M059J (cell line): ENCODE measurements at places on chromosomes 6 and 20. TPM values are rescaled to one million over a fixed set of nuclear protein-coding genes. Genes with fewer than 3 reads are reported as not detected.
A peak's percentile ranks its signal among the peaks of the same experiment; 100 is the strongest.

DNA sequence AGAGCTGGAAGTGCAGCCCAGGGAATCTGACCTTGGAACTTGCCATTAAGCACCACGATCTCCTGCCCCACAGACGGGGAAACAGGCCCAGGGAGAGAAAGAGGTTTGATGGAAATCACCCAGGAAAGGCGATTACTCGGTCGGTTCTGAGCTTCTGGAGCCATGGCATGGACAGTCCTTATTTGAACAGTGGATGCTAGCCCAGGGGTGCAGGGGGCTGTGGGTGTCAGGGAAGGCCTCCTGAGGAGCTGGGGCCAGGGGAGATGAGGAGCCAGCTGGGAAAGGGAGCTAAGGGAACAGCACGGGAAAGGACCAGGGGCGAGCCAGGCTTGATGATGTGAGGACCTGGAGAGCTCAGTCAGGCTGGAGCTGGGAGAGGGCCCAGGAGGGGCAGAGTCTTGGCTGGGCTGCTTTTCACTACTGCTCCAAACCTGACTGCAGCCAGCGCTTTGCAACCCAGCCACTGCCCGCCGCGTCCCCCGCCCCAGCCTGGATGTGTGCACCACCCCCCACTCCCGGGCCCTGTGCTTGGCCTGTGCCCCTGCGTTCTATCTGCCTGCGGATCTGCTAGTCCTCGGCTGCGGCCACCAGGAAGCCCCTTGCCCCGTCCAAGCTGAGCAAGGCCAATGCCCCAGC lies 17.8 kb downstream of the SUN5 start:
- DNase-seq, result no peak

DNA sequence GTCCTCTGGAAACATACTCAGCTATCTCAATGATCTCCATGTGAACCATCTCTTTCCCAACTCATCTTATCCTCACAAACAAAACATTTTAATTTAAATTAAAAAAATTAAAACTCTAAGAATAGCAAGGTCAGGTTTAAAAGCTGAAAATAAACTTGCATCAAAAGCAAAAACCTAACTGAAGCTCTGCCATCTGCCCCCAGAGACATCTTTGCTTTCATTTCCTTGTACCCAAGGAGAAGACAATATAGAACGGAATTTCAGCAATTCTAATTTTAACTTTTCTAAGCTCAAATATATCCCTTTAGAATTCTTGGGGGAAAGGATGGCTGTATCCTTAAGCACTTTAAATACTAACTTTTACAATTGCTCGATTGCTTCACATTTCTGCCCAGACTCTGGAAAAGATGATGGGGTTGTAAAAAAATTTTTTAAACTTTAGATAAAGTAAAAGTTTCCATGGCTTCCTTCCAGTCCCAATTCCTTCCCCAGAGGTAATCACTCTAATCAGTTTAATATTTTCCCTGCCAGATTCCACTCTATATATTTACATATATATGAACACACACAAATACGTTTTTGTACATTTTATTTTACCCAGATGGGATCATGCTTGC lies 69.2 kb upstream of the SMIM29 start:
- no peak for DNase-seq

The ANKEF1 gene
- total RNA-seq, result 4.5 and 6.3 TPM in 2 replicates

DNA sequence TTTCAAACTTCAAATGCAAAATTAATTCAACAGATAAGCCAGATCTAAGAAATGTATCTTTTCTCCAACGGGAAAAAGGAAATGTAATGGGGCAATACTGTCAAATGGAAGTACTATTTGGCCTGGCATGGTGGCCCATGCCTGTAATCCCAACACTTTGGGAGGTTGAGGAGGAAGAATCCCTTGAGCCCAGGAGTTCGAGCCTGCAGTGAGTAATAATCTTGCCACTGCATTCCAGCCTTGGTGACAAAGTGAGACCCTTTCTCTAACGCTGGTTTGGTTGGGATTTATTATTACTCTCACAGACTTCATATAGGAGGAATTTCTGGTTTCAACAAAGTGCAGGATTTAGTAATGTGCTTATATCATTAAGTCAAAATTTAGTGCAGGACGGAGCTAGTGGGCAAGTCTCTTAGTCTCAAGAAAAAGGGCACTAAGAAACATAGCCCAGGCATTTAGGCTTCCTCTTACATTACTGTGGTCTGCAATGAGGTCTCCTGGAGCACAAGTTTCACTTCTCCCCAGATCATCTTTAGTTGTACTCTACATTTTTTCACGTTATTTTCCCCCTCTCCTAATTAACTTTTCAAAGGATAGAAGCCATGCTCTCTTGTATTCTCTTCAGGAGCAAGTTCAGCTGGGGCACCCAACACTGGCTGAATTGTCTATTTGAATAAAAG lies 23.1 kb downstream of the TRIM27 start:
- DNase-seq, result no peak

The MAP3K5 gene
- total RNA-seq, result 9.0 and 14.0 TPM in 2 replicates

The DOK5 gene
- total RNA-seq, result not detected in 2 replicates

DNA sequence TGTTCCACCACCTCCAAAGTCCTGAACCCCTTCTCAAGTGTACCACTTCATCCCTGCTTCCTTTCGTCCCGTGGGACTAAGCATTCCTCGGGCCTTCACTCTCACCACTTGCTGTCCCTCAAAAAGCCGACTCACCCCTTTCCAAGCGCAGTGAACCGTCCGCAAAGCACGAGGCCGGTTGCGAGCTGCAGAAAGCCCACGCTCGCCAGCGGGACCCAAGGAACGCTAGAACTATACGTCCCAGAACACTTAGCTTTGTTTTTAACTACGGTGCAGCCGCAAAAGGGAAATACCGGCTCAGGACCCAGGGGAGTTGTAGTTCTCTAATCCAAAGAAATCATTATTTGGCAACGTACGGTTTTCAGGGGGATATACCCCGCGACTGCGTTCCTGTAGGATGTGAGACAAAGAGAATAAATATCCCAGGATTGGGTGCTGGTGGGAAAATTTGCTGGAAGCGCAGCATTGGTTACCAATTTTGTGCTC lies 416 bp upstream of the POLR1H start:
- peak; percentile 59 for DNase-seq

DNA sequence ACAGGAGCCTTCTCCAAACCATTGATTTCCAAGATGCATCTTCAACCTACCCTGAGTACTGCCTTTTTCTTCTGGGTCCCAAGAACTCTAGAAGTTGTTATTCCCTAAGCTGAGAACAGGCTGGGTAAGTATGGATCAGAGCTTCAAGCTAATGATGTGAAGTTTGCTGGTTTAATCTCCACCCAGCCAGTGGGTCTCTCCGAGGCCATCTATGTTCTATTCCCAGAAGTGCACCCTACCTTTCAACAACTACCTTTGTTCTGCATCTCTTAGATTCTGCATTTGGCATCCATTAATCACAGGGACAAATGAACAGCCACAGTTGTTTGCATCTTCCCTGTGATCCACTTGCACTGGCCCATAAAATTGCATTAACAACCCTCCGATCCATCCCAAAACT lies 246.2 kb downstream of the HIVEP2 start:
- DNase-seq, result no peak

- DNase-seq, result no peak
Observed at GRCh38 chr6:355373-356208, 36.0 kb upstream of the IRF4 start.

- DNase-seq, result no peak
Observed at GRCh38 chr6:4803343-4803744, 27.1 kb downstream of the CDYL start.

DNA sequence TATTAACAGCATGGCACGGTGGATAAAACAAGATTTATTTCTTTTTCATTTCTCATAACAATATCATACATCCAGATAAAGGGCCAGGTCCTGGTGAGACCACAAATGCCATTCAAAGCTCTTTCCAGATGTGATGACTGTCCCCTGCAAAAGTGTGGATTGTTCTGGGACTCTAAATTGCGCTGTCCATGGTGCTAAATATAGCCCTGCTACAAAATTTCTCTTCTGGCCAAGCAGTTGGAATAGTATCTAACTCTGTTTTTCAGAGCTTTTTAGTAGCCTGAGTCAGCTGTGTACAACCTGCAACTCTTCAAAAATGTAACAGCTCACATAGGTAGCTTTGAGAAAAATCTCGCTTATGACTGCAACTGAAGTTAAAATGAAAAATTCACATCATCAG lies 115.8 kb downstream of the MANEA start:
- DNase-seq, result no peak

The TRIM40 gene
- not detected in 2 replicates for total RNA-seq

The C6orf58 gene
- 0.64 TPM in 1 of 2 replicates, not detected in the other for total RNA-seq

The MYL9 gene
- total RNA-seq, result 29.0 and 39.2 TPM in 2 replicates

GRCh38 chr6:170000071-170000843 lies 248.8 kb downstream of the ERMARD start:
- no peak for DNase-seq

- DNase-seq, result peak; percentile 99
Observed at GRCh38 chr20:44210406-44211176, at the start of gene OSER1. OSER1 (minus strand) TSS chr20:44210771; CDS start chr20:44206957, 3,814 bp downstream.

DNA sequence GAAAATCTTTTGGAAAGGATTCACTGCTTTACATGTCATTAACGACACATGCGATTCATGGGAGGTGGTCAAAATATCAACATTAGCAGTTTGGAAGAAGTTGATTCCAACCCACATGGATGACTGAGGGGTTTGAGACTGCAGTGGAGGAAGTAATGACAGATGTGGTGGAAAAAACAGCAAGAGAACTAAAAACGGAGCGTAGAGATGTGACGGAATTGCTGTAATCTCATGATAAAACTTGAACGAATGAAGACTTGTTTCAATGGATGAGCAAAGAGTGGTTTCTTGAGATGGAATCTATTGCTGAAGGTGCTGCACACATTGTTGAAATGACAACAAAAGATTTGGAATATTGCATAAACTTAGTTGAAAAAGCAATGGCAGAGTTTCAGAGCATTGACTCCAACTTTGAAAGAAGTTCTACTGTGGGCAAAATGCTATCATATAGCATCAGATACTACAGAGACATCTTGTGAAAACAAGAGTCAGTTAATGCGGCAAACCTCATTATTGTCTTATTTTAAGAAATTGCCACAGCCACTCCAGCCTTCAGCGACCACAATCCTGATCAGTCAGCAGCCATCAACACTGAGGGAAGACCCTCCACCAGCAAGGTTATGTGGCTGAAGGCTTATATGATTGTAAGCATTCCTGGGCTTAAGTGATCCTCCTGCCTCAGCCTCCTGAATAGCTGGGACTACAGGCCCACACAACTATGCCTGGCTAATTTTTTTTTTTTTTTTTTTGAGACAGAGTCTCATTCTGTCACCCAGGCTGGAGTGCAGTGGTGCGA lies 19.2 kb downstream of the SRSF3 start:
- no peak for DNase-seq

DNA sequence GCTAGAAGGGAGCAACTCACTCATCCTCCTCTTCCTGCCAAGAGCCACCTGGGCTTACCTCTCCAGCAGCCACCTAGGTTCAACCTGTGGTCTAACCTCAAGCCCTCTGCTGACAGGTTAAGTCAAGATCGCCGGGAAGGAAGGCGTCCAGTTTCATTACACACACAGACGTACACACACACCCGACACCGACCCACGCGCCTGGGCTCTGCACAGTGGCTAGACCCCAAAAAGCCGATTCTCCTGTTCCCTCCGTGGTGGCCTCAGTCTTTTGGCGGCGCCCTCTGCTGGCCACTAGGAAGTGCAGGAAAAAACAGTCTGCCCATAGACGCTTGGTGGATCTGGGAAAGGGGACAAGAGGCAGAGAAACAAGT lies 52.8 kb downstream of the MRPL14 start:
- DNase-seq, result peak; percentile 85

GRCh38 chr6:70151616-70152015 lies 151.3 kb downstream of the COL9A1 start:
- no peak for DNase-seq

The C6orf163 gene
- total RNA-seq, result not detected in 2 replicates

DNA sequence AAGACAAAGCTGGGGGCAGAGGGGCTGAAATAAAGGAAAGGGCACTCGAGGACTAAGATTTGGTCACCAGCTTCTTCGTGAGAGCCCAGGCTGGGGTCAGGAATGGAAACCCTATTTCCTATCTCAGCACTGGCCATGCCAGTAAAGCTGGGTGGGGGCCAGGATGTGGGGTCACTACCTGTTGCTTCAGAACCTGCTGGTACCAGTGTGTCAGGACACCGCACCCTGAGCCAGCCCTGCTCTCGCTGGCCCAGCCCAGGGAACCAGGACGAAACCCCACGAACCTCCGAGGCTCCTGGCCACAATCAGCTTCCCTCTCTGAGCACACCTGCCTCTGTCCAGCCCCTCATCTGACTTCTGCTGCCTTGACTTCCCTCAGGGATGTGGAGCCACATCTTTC lies 2.1 kb downstream of the CDSN start:
- no peak for DNase-seq

GRCh38 chr6:45815466-45816125 lies 200.1 kb downstream of the CLIC5 start:
- DNase-seq, result no peak

- no peak for DNase-seq
Observed at GRCh38 chr20:15146948-15147347, 809.5 kb upstream of the FLRT3 start.

The VGLL2 gene
- not detected in 2 replicates for total RNA-seq

The NKX2-2 gene
- total RNA-seq, result 1.7 and 2.6 TPM in 2 replicates

DNA sequence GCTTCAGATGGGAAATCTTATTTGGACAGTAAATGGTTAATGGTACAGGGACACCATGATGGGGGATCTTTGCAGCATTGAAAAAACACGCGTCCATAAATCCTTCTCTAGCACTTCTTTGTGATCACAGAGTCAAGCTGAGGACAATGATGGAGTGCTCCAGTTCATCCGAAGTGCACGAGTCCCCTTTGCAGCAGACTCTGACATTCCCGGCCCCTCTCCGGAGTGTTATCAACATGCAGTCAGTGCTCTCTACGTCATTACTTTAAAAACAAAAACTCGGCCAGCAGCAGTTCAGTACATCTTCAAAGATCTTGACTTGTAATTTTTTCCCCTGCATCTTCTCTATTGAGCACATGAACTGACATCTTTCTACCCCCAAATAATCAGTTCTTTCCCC lies 185.5 kb upstream of the AKAP12 start:
- no peak for DNase-seq

The LPIN3 gene
- total RNA-seq, result 0.05 and 0.76 TPM in 2 replicates

DNA sequence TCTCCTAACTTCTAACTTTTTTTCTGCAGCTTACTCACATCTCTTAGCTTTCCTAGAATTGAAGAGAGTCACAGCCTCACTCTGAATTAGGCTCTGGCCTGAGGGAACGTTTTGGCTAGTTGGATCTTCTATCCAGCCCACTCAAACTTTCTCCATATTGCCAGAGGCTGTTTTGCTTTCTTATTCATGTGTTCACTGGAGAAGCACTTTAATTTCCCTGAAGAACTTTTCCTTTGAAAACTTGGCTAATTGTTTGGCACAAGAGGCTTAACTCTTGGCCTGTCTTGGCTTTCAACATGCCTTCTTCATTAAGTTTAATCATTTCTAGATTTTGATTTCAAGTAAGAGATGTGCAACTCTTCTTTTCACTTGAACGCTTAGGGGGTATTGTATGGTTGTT lies 138.2 kb upstream of the PLCB4 start:
- DNase-seq, result peak; percentile 81

The SNAI1 gene
- 8.4 and 10.6 TPM in 2 replicates for total RNA-seq

DNA sequence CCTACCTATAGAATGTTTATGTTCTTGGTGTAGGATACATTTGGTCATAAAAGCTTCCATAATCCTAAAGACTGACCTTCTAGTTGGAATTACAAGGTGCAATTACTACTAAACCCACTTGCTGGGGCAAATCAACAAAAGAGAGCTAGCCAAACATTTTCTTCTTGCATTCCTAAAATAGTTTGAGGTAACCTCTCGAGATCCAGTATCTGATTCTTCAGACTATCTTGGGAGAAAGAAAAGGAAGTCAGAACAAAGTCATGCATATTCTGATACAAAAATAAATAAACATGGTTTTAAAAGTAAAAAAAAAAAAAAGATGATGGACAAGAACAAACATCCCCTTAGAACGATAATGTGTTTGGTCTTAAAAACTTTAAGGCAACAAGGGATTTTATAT lies 294.2 kb upstream of the RSPO3 start:
- peak; percentile 69 for DNase-seq
